ENCODE measurements at places on chromosomes 4 and X.

GRCh38 chr4:52838729-52839586, 23.2 kb upstream of the RASL11B start:
- no peak for DNase-seq

DNA sequence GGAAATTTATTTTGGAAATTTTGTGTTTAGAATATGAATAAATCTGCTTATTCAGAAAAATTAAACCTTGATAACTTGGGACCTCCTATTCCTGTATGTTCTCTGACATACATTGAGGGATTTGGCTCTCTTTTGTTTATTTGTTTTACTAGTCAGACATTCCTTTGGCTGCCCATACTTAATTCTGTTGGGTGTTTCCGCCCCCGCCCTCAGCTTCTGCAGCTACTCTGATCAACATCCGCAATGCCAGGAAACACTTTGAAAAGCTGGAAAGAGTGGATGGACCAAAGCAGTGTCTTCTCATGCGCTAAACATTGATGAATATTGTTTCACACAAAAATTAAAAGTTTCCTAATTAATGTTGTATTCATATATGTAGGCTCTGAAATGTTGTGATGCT, 40.5 kb downstream of the RRAGB start:
- DNase-seq, result no peak

DNA sequence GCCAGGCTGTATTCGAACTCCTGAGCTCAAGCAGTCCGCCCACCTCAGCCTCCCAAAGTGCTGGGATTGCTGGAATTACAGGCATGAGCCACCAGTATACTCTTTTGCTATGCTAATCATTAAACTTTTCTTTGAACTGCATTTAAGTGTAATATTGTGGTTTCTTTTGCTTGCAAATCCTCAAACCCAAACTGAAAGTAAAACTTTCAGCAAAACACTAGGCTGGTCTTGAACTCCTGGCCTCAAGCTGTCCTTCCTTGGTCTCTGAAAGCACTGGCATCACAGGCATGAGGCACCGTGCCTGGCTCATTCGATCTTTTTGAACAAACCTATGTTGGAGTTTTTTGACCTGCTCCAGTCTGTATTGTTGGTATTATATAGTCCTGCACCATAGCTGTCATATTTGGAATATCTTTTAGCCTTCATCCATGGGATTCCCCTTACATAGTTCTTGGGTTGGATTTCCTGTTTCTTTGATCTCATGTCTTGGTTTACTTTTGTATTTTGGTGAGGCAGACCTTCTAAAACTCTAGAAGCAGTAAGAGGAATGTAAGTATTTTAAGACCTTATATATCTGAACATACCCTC, 34.1 kb downstream of the MOB1B start:
- DNase-seq, result no peak

DNA sequence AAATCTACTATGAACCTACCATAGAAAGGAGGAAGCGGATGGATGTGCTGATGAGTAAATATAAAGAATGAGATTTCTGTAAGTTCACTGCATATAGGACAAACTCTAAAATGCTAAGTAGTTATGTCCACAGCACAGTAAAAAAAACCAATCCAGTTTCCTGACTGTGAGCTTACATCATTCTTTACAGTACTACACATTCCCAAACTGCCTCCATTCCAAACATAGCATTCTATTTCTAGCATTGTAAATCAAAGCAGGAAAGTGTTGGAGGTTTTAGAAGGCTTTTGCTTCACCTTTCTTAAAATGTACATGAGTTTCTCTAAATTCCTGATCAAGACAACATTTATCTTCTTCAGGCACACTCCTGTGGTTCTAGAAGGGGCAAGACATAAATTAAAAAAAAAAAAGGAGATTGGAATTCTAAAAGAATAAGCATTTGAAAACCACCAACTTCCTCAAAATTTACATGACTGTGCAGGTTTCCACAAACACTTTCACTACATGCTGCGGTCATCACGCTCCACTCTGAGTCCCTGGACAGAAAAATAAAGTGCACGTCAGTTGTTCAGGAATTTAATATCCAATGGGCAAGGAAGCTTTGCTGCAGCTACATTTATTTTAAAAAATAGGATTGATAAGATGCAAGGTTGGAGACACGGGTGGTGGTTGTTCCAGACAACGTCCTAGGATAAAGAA, 297.6 kb upstream of the STS start:
- DNase-seq, result no peak

- DNase-seq, result no peak
Measured at GRCh38 chrX:112377481-112377880, 294.9 kb upstream of the TRPC5 start.

GRCh38 chrX:136725441-136726104, 55.2 kb downstream of the ARHGEF6 start:
- DNase-seq, result no peak

- peak; percentile 69 for DNase-seq
Measured at GRCh38 chr4:157978680-157979361, 194.0 kb downstream of the GASK1B start.

GRCh38 chr4:165711436-165711835, 161.6 kb upstream of the TLL1 start:
- no peak for DNase-seq
